NCI-H2171 treated with DMSO at 0.1 percent for 48 hours (cell line): ENCODE measurements at places on chromosomes 1 and 21.

DNA sequence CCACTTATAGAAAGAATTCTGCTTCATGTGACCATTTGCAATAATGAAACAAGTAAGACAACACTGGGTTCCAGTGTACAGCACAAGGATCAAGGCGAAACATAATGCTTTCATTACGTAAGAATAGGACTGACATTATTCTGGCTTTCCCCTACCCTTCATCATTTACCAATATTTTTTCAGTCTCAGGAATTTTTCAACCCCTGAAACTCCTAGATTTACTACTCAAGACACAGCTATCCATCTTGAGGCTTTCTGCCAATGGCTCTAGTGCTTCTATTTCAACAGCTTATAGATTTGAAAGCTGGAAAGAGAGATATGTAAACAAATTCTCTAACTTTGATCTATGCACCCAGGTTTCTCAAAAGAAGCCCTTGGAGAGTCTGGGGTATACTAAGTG is 48.4 kb downstream of the WLS start:
- no peak for DNase-seq

GRCh38 chr1:54271341-54271740 is 71.4 kb downstream of the MRPL37 start:
- no peak for DNase-seq

DNA sequence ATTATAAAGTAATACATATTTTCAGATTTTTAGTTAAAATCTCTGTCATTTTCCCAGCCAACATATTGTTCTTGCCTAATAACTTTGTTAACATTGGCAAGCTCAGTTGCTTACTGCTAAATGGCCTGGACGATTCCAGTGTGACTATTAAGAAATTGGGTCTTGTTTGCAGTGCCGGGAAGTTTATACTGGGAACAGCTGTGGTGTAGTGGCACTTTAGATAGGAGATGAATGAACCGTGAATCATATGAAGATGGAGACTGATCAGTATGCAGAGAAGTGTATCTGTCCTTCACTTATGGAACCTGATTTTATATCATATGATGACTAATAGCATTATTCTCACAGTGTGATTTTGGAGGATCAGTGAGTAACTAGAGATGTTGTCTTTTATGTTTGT is 3.3 kb downstream of the CHRM3 start:
- no peak for DNase-seq

GRCh38 chr1:62208970-62209369 is 14.3 kb downstream of the L1TD1 start:
- DNase-seq = no peak
